NCI-H1092 (cell line): ENCODE measurements at places on chromosomes 7 and 10.

GRCh38 chr10:86355571-86356038 lies 11.0 kb downstream of the GRID1 start:
- peak; percentile 19 for DNase-seq

GRCh38 chr7:152856351-152856750 lies 96.8 kb downstream of the ACTR3B start:
- no peak for DNase-seq

DNA sequence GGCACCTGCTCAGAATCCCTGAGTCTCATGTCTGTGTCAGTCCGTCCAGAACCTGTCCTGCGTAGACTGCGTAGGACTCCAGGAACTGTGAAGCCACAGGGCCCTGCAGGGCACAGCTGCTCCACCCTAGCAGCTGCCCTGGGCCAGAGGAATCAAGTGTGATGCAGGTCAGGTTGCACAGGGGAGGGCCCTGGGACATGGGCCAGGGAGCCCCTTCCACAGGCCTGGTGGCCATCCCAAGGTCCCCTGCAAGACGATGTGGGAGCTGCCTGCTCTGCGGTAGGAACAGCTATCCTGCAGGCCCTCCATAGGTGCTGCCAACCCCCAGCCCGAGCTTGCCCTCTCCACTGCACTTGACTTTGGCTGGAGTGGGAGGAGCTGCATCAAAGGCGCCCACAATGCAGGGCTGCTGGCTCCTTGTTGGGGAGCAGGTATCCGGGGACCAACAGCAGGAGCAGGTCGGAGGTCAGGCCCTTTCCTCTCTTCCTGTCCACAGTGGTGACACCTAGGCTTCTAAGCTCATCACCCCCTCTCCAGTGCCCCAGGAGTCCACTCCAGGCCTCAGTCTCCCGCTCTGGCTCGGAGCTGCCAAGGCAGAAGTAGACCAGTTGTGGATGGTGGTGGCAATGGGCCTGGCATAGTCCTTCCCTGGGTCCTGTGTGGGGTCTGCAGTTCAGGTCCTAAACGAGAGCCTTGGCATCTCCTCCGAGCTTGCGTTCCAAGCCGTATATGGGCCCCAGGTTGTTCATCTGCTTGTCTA lies 149.1 kb downstream of the MAPK8 start:
- DNase-seq = no peak

GRCh38 chr7:68929781-68930261 lies 668.5 kb upstream of the AUTS2 start:
- DNase-seq = no peak

GRCh38 chr10:69766161-69766910 lies 35.4 kb upstream of the COL13A1 start:
- DNase-seq = no peak

DNA sequence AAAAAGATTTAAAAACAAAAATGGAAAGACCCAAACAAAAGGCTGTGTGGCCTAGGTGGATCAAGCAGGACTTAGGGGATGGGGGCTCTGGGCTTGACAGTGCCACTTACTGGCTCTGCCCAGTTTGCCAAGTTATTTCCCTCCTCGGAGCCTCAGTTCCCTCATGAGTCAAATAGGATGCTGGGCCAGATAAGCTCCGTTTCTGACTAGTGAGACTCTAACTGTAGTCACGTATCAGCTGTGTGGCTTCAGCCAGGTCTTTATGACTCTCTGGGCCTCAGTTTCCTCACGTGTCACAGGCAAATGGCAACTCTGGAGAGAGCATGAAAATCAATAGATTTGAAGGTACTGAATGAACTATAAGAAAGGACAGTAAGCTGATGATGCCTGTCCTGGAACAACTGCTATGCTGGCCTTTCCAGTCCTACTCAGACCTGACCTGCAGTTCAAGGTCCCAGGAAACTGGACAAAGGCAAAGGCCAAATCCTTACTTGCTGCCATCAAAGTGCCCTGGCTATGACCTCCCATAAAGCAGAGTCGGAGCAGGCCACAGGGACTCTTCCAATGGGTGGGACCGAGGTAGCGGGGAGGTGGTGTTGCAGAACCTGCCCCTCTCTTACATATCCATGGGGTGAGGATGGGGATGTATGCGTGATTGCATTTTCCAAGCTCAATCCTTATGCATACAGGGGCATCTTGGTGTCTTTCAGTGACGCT lies 27.0 kb downstream of the FAM53B start:
- DNase-seq = no peak

DNA sequence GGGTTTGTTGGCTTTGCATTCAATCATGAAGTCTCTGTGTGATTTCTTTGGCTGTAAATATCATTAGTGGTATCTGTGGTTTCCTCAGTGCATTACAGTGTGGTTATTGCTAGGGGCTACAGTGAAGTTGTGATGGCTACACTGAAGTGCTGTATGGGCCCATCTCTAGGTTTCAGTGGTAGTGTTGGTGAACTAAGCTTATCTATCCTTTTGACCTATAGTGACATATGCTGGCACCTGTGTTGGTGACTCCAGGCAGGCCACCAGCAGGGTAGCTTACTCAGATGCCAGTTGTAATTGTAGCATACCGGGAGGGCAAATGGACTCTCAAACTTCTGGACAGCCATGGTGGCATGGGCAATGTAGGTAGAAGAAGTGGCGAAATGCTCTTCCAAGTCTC lies 219.0 kb downstream of the ANKRD30A start:
- no peak for DNase-seq

- no peak for DNase-seq
Observed at GRCh38 chr10:17171141-17171641, 30.3 kb downstream of the TRDMT1 start.

DNA sequence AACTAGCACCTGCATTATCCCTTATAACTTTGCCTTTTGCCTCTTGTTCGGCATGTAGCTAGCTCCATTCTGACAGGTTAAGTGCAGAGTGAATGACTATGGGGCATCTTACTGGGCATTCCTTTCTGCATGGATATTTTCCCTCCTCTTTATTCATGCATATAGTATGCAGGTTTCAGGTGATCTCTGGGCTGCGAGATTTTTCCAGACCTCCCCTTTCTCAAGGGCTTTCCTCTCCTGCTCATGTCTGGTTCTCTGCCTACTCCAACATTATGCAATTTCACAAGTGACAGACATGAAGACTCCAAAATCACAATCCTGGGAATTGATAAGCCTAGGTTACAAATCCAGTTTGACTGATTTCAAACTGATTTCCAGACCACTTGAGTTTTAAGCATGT lies 503.8 kb downstream of the NXPH1 start:
- no peak for DNase-seq

- no peak for DNase-seq
Observed at GRCh38 chr7:6392712-6393666, 54.8 kb downstream of the DAGLB start.
